Left hindlimb (tissue), 1 donor: ENCODE measurements at places on chromosomes 7 and 10.

GRCh38 chr10:102522874-102523249 lies 19.1 kb downstream of the SUFU start:
- DNase-seq: no peak

DNA sequence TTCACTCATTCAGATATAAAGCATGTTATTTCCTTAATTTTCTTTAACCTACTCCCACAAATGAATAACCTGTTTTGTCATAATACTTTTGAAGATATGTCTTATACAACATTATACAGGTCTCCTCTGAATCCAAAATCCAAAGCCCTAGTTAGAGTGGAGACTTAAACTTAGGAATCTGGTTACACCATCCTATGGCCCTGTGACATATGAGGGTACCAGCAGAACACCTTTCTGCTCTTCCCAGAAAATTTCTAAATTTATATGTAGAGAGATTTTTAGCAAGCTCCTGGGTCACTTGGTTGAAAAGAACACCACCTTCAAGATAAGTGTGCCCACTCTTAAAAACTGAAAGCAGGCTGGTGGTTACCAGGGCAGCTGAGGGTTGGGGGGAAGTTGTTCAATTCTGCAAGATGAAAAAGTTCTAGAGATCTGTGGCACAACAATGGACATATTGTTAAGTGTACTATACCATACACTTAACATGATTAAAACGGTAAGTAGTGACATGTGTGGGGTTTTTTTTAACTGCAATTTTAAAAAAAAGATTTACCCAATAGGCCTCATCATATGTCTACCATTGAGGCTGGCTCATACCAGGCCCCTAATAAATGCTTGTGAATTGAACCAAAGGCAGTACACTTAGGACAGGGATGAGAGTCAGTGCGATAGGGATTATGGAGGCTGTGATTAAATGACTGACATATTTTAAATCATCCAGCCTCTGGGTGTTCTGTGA lies 37.6 kb upstream of the KCNIP2 start:
- DNase-seq: no peak

- DNase-seq: no peak
Measured at GRCh38 chr10:76883596-76883995, 754.0 kb downstream of the KCNMA1 start.

DNA sequence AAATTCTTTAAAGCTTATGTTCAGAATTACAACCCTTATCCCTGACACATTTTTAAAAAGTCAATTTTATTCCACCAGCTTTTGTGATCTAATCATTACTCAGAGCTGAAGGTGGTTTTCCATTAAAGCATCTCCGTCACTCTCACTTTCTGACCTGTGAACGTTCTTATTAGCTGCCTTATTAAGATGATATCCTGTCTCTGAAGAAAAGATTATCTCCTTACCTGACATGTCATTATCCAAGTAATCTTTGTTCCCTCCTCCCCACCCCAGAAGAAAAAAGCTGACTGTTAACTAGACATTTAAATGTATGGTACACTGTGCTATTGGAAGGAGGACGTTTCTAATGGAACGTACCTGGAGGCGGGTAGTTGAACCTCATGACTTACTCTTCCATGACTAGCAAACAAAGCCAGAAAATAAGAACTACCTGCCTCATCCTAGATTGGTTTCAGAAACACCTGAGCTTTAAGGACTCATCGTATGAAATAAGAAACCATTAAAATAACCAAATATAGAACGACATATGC lies 708.7 kb downstream of the PARD3 start:
- no peak for DNase-seq

DNA sequence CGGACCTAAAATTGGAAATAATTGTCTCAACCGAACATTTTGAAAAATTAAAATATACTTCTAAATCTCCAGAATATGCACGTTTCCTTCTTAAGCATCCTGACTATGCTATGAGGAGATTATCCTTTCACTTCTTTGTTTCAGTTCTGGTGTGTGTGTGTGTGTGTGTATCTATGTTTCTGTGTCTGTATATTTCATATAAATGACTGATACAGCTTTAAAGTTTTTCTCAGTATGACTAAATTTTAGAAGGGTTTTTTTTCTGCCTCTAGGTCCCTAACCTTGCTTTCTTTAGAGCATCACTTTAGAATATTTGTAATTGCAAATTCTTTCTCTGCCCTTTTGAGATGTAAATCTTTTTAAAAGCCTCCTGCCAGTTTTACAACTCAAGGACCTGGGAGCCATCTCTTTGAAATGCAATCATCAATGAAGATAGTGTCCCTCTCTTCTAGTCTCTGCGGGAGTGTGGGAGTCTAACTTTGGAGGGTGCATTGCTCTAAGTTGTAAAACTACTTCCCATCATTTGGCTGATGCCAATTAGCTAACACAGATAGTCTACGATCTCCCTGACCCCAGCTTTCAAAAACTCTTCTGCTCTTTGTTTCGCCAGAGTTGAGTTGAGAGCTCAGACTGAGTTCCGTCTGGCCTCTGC lies 782.0 kb upstream of the ZWINT start:
- no peak for DNase-seq

GRCh38 chr10:112282086-112282485 lies 1.1 kb upstream of the TECTB start:
- no peak for DNase-seq

- DNase-seq: no peak
Measured at GRCh38 chr10:23606456-23606855, 167.6 kb downstream of the OTUD1 start.

DNA sequence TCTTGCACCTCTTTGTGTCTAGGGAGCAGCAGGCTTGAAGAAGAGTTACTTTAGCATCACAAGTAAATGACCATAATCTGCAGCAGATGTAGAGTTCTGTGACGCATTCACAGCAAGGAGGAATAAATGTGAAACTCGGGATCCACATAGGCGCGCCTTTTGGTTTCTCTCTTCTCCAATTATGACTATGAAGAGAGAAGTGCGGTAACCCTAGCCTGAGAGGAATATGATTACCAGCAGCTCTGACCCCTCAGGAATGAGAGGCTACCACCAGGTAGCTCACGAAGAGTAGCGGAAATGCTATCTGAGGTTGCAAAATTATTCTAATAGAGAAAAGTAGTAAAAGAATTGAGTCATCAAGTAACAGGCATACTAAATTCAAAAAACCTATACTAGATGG lies 25.2 kb upstream of the DMTF1 start:
- DNase-seq: no peak

DNA sequence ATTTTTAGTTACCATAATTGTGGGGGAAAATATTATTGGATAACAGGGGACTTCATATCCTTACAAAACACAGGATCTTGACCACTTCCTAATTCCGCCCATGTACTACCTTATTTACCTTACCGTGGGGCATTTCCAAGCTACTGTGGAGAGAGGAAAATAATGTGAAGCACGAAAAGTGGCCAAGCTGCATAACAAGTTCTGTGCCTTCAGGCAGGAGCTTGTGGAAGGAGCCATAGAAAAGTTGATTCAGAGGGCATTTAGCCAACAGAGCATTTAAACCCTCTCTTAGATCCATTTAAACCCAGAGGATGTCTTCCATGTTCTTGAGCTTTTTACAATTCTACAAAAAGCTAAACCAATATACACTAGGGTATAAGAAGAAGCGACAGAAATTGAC lies 41.6 kb downstream of the DNAJB9 start:
- no peak for DNase-seq

- DNase-seq: no peak
Measured at GRCh38 chr10:33878238-33878786, 543.8 kb upstream of the NRP1 start.

GRCh38 chr10:3734111-3734510 lies 50.9 kb downstream of the KLF6 start:
- no peak for DNase-seq

- DNase-seq: no peak
Measured at GRCh38 chr10:43209651-43210141, 57.2 kb downstream of the RASGEF1A start.

DNA sequence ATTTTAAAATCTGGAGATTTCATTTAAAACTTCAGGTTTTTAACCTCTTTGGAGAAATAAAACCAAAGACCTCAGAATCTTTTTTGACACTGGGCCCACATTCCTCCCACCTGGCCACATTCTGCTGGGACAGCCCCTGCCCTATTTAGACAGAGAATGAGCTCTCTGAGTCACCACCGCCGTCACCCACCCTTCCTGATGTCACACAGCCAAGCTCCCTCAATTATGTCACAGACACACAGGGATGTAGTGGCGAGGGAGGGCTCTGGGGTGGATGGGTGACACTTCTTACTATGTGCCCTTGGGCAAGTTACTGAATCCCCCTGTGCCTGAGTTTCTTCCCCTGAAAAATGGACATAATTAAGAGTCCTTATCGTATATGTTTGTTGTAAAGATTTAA lies 162.6 kb downstream of the RAB11FIP2 start:
- DNase-seq: no peak

DNA sequence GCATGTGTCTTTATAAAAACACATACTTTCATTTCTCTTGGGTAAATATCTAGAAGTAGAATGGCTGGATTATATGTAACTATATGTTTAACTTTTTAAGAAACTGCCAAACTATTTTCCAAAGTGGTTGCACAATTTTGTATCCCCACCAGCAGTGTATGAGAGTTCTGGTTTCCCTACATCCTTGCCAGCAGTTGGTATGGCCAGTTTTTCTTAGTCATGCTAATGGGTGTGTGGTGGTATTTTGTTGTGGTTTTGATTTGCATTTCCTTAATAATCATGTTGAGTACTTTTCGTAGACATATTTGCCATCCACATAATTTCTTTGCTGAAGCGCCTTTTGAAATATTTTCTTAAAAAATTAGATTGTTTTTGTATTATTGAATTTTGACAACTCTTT lies 60.3 kb downstream of the NEUROG3 start:
- no peak for DNase-seq

GRCh38 chr10:95536017-95536416 lies 25.2 kb downstream of the SORBS1 start:
- no peak for DNase-seq

DNA sequence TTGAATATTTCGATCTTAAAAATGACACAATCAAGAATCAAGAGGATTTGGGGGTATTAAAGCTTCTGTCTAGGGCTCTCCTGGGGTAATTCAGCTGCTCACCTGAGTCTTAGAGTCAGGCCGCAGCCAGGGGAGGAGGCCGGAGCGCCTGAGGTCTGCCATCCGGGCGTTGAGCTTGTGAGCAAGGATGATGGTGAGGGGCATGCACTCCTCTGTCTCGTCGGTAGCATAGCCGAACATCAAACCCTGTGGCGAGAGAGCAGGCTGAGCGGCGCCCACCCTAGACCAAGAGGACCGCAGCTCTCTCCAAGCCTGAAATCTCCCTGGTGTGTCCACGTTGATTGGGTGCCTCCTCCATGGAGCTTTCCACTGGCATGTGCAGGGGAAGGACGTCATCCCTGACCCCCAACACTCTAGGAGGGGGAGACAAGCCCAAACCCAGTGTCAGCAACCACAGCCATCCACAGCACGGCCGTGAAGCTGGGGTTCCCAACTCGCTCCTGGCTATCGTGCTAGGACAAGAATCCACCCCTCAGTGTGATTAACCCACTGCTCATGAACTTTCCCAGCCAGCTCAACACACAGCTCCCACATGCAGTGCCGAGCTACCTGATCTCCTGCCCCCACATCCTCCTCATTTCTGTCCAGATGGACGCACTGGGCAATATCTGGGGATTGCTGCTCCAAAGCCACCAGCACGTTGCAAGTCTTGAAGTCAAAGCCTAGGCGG lies 9.2 kb downstream of the MAT1A start:
- DNase-seq: no peak

DNA sequence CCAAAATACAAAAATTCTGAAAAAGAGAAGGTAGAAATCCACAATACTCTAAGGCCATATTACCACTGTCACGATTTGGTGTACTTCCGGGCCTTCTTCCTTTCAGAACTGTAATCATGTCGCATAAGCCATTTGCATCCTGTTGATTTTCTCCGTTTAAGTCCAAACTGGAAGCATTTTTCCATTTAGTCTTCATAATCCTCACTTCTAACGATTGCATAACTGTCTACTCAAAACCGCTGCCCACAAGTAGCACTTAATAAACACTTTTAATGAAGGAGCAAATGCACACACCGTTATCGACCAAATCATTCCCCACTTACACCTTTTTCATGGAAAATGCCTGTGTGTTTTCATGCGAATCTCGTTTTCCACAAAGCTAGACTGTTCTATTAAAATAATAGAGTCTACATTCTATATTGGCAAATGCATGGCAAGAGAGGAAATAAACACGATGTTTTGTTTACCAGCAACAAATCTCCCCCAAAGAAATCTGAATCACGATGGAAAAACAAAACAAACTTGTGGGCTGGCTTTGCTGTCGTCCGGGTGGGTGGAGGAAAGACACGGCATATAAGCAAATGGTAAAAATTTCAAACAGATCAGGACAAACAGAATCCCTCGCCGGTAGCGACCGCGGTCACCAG lies 1.0 kb downstream of the ATE1 start:
- DNase-seq: no peak

GRCh38 chr10:47310090-47310505 lies 10.1 kb downstream of the GDF10 start:
- no peak for DNase-seq

DNA sequence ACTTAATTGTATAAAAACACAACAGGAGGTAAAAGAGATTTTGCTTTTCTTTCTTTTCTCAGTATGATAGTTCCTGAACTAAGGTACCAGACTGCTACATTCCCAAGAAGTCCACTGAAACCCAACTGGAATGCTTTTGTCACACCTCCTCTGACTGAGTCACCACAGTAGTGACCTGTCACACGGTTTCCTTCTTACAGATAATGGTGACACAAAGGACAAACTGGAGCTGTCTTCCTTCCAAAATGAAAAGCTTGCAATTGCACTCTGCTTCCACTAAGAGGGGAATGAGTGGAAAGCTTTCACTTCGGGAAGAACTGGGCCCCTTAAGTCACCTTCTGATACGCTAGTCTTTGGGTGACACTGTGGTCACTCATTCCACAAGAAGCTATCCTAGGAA lies 122.2 kb downstream of the KMT2E start:
- no peak for DNase-seq

GRCh38 chr7:158976849-158977593 lies 120.7 kb downstream of the DYNC2I1 start:
- peak; percentile 68 for DNase-seq

GRCh38 chr10:124033887-124034218 lies 59.5 kb downstream of the CHST15 start:
- no peak for DNase-seq

- no peak for DNase-seq
Measured at GRCh38 chr10:121099592-121099991, 248.4 kb downstream of the WDR11 start.

GRCh38 chr10:21399392-21400035 lies 126.0 kb downstream of the SKIDA1 start:
- DNase-seq: peak; percentile 86

GRCh38 chr10:118383699-118384098 lies 41.6 kb upstream of the FAM204A start:
- no peak for DNase-seq

- no peak for DNase-seq
Measured at GRCh38 chr10:101563497-101564040, 24.5 kb downstream of the POLL start.

- peak; percentile 68 for DNase-seq
Measured at GRCh38 chr10:101694674-101695403, at the start of gene FBXW4. TSS of gene FBXW4 (minus strand) at chr10:101695170. CDS start at chr10:101695105, 65 bp downstream.
